ENCODE measurements at places on chromosomes 12 and 14.

GRCh38 chr12:25884024-25884919, 74.2 kb upstream of the RASSF8 start:
- no peak for DNase-seq

- no peak for DNase-seq
Measured at GRCh38 chr14:91113829-91114078, at the start of gene DGLUCY. Gene DGLUCY, plus strand, starts transcription at chr14:91114073. Its CDS starts 46,222 bp downstream, at chr14:91160295.

- no peak for DNase-seq
Measured at GRCh38 chr14:102556098-102556677, 36.3 kb upstream of the RCOR1 start.

- DNase-seq, result no peak
Measured at GRCh38 chr12:131564845-131565244, 146.0 kb upstream of the SFSWAP start.

GRCh38 chr12:129208566-129208965, 355.3 kb downstream of the GLT1D1 start:
- DNase-seq, result no peak

GRCh38 chr12:118727196-118727978, 254.0 kb upstream of the SRRM4 start:
- no peak for DNase-seq

DNA sequence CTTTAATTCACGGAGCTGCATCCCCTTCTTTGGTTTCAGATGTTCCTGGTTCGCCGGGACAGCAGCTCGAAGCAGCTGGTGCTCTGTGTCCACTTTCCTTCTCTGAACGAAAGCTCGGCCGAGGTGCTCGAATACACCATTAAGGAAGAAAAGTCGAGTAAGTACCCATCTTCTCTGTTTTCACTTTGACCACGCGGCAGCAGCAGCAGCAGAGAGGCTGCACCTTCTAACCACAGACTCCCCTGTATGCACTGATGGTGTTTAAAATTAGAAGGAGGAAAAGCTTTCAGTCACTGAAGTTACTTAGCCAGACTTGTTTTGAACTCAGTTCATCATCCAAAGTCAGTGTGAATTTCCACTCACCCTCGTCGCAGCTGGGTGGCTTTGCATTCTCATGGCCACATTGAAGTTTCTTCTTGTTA, 63.8 kb downstream of the RIN3 start:
- no peak for DNase-seq

- no peak for DNase-seq
Measured at GRCh38 chr12:46950094-46950493, 124.3 kb upstream of the SLC38A4 start.

DNA sequence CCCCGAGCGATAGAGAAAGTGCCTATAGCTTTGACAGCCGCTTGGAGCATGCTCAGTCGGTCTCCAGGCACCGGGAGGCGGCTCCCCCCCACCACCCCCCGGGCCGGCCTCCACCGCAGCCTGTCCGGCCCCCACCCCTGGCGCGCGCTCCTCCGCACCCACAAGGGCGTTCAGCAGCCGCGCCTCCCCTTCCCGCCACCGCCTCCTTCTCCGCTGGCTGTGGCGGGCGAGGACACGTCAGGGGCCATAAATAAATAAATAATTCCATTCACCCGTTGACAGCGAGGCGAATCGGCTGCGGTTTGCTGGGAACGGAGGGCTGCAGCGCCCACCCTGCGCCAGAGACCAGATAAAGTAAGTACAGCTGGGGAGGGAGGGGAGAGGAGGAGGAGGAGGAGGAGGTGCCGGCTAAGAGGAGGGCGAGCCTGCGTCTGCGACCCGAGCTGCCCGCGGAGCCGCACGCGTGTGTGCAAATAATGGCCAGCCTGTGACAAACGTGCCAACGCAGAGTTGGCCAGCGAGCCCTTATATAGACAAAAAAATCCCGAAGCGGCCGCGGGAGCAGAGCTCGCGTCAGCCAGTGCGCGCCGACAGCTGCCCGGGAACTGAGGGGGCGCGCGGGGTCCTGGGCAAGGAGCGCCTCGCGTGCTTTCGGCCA, at the start of gene SLC16A7:
Gene SLC16A7 (plus strand): TSS at position 147 of the 658 bp plus-strand sequence. CDS start 108,773 bp downstream, outside the sequence.
- peak; percentile 73 for DNase-seq
